ENCODE measurements at places on chromosomes 2 and 18. TPM values are rescaled to one million over a fixed set of nuclear protein-coding genes. Genes with fewer than 3 reads are reported as not detected.

DNA sequence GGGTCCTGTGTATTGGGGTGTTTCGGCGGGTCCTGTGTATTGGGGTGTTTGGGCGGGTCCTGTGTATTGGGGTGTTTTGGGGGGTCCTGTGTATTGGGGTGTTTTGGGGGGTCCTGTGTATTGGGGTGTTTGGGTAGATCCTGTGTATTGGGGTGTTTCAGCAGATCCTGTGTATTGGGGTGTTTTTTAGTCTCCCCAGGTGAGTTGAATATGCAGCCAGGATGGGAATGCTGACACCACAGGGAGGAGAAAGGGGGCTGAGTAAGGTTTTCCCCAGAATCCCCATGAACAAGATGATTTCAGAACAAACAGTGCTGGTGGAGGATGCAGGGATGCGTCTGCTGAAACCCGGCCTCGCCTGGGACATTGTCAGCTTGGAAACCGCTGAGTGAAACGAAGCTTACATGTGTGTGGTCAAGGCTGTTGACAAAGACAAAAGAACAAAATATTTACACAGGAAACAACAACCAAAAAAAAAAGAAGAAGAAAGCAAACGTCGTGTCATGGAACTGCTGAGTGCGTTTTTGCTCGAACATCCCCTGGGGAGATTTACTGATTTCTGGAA lies 88.5 kb upstream of the ODC1 start:
- DNase-seq, result no peak
- no peak overlapping the region for H3K27ac ChIP-seq
- no peaks in the 10 kb centered on the region for H3K27me3 ChIP-seq
- peaks cover 11% of the 10 kb centered on the region for H3K4me1 ChIP-seq

Gene GKN1
- not detected for total RNA-seq

DNA sequence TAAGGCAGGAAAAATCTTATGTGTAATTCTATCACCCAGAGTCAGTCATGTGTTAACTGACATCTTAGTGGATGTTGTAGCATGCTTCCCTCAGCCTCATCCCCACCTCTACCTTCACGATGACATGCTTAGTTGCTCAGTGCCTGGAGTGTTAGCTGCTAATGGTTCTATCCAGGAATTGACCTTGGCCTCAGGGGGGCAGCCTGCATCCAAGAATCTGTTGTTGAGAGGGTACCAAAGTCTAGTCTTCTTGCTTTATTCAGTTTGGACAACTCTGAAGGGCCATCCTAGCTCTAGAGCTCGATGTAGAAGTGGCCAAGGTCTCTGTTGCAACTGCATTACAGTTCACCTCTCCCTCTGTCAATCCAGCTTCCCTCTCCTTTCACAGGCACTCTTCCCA lies 61.2 kb downstream of the ACYP2 start:
- H3K36me3 ChIP-seq, result no peaks in the 10 kb centered on the region
- no peak overlapping the region for H3K4me3 ChIP-seq
- no peaks in the 10 kb centered on the region for H3K4me1 ChIP-seq
- H3K27ac ChIP-seq, result no peak overlapping the region
- DNase-seq, result peak; percentile 66

Gene RAD51AP2
- not detected for total RNA-seq

DNA sequence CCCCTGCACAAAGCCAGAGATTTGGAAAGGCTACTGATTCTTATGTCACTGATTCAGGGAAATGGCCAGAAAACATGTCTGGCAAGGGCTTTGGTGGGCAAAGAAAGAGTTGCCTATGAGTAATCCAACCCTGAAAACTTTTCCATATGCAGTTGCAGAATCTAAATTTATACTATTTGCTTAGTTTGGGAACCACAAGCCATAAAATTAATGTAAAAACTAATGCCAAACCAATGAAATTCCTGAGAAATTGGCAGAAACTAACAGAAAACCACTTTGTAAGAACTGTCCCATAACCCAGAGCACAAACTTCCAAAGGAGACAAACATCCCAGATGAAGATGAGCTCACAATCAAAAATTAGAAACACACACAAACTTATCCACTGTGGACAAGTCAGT lies 48.8 kb downstream of the TCF4 start:
- no peak overlapping the region for H3K4me3 ChIP-seq
- H3K36me3 ChIP-seq, result no peaks in the 10 kb centered on the region
- peaks cover 14% of the 10 kb centered on the region for H3K4me1 ChIP-seq

All from GM23248 (cell line).